ENCODE measurements at places on chromosomes 5 and 9.
A peak's percentile ranks its signal among the peaks of the same experiment; 100 is the strongest.

- DNase-seq: peak; percentile 52
Observed at GRCh38 chr9:94700445-94700844, 26.1 kb upstream of the AOPEP start.

DNA sequence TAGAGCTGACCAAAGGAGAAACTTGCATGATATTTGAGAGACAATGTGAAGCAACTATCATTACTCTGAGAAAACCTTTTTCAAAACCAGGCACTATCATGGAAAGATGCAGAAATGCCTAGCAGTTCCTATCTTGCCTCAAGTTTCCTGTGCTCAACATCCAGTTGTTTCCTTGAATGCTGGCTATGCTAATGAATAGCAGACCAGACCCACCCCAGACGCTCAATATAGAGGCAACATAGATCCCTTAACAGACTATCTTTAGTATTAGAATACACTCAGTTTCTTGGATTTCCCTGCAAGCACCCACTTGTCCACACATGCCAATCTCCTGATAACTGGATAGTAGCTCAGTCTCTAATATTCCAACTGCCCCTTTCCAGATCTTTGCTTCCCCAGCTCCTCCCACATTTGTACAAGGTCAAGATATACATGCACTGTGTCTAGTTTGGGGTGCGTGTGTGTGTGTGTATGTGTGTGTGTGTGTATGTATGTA is 93.3 kb upstream of the PCSK5 start:
- DNase-seq: no peak

DNA sequence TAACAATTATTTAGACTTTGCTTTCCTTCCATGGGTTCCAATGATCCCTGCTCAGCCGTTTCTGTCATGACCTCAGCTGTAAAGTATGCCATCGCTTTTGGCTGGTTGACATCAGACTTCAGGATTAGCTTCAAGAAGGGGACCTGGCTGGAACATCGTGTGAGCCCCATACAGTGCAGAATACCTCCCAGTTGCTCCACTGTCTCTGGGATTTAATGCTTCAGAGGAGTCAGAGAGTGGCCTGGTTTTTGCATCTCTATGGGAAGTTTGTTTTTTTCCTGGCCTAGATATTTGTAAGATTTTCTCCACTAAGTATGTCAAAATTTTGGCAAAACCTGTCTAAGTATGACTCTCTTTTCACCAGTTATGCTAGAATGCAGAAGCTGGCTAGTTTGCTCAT is 216.9 kb downstream of the GABBR2 start:
- peak; percentile 76 for DNase-seq

DNA sequence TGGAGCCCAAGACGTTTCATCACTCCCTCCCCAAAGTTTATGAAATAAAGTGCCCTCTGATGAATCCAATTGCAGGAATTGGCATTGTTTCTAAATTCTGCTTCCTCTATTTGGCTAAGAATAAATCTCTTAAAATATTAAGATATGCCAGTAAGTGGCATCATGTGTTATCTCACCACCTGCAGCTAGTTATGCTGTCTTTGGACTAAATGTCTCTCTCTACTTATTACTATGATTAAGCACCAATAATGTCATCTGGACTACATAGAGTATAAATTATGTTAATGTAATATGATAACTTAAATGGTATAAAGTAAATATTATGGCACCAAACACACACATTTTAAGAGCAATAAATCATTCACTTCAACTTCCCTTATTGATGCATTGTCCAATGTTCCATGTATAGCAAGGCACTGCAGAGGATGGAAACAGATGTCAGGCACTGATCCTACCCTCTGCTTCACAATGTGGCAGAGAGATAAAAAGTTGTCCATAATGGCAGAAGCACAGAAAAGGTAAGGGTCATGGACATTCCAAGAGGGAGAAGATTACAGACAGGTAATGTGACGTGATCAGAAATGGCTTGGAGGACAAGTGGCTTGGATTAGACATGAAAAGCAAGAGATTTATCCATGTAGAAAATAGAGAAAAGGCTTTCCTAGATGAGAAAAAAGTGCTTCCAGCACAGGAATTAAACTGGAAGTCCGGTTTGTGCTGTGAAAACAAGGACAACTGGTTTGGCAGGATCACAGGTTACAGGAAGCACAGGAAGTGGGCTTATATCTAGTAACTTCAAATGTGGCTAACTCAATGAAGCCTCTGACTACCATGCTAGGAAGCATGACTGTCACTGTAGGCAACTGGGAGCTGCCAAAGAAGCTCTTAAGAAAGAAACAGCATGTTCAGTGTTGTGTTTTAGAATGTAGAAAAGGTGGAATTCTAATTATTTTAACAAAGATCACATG is 26.7 kb downstream of the MARCHF11 start:
- no peak for DNase-seq

DNA sequence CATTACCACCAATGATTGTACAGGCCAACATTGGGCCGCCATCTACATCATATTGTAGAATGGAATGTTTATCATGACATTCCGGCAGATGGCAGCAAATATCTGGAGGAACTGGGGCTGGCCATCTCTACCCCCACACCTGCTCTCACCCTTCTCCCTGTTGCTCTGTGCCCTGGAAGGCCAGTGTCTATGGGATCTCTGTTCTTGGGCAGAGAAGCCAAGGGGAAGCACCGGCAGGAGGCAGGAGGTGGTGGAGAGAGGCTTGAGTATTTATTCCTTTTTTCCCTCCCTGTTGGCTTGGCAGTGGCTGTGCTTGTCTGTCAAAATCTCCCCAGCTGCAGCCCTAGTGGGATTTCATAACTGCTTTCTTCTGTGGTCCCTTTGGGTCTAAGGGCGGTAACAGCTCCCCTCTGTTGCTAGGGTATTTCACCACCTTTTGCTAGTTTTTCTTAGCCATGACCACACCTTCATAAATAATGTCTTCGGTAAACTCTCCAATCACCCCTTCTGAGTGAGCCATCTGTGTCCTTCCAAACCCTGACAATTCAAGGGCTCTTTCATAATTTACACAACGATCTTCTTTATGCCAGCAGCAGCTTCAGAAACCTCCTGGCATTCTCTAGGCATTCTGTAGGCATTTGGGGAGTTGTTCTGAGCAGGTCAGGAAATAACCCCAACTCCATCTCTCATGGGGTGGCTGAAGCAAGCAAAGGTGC is 225.8 kb downstream of the MELK start:
- DNase-seq: no peak

GRCh38 chr9:110355911-110356310 is 18.2 kb upstream of the TXNDC8 start:
- DNase-seq: no peak

DNA sequence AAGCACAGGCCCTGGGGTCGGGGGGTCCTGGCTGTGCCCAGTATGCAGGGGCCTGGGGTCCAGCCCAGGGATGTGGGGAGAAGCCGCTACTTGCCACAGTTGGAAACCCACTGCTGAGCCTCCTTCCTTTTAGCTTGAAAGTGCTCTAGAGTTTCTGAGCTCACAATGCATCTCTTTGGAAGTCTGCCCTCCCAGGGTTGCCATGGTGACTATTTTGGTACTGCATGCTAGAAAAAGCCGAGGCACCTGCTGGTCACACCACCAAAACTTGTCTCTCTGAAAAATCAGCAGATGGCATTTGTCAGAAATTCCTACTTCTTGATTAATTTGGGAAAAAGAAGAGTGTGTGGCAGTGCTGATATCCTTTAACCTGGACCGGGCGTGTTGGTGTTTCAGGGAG is 151.8 kb downstream of the SEC61B start:
- DNase-seq: no peak

GRCh38 chr5:158727771-158728311 is 371.9 kb downstream of the EBF1 start:
- DNase-seq: no peak

DNA sequence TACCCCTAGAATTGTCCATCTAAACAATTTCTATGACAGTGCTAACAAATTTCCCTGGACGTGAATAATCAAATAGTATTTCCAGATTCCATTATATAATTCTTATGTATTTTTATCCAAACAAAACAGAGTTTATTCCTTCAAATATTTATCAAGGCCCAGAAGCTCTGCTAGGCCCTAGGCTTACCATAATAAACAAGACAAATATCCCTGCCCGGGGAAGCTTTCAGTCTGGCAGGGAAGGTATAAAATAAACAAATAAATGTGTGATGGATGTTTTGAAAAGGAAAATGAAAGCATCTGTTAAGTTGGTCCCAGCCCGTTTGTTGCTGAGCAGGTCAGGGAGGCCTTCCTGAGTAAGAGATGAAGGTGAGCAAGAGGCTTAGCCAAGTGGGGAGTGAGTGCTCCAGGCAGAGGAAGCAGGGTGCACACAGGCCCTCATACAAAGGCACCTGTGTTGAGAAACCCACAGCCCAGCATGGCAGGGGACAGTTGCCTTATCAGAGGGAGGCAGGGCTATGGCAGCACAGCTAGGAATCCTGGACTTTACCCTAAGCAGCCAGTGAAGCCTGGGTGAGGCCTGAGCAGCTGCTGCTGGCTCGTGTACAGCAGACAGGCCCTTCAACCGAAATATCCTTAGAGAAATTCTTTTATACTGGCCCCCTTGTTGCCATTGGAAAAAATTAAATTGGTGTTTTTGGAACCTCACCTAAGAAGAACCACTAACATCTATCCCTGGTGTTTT is 7.7 kb upstream of the SLC35D2 start:
- DNase-seq: peak; percentile 55

GRCh38 chr9:18360005-18360404 is 113.9 kb upstream of the ADAMTSL1 start:
- no peak for DNase-seq

All from iris pigment epithelial cell (primary cell).